ENCODE measurements at places on chromosomes 5 and 9. TPM values are rescaled to one million over a fixed set of nuclear protein-coding genes. Genes with fewer than 3 reads are reported as not detected.

CKMT2 gene
- not detected for total RNA-seq

GRCh38 chr5:10244342-10244944 is 5.2 kb downstream of the ATPSCKMT start:
- no peak for DNase-seq

DNA sequence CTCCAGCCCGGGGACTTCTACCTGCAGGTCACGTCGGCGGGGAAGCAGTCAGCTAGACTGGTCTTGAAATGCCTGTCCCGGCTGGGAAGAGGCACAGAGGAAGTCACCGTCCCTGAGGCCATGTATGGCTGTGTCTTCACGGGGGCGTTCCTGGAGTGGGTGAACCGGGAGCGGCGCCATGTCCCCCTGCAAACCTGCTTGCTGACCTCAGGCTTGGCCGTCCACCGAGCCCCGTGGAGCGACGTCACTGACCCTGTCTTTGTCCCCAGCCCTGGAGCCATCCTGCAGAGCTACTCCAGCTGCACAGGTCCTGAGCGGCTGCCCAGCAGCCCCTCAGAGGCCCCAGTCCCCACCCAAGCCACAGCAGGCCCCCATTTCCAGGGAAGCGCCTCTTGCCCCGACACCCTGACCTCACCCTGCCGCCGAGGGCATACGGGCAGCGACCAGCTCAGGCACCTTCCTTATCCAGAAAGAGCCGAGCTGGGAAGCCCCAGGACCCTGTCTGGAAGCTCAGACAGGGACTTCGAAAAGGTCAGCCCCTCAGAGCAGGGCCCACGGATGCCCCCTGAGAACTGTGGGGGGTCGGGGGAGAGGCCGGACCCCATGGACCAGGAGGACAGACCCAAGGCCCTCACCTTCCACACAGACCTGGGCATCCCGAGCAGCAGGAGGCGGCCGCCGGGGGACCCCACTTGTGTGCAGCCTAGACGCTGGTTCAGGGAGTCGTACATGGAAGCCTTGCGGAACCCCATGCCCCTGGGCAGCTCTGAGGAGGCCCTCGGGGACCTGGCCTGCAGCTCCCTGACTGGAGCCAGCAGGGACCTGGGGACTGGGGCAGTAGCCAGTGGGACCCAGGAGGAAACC is 47.8 kb downstream of the PLEKHG4B start:
- no peak for DNase-seq

ESM1 gene
- total RNA-seq: 0.36 TPM

GRCh38 chr9:92147852-92148180 is 32.6 kb upstream of the SPTLC1 start:
- DNase-seq: no peak

SPINK7 gene
- total RNA-seq: not detected

LHX6 gene
- total RNA-seq: not detected

GRCh38 chr5:109485030-109485429 is 75.3 kb upstream of the PJA2 start:
- no peak for DNase-seq

DNA sequence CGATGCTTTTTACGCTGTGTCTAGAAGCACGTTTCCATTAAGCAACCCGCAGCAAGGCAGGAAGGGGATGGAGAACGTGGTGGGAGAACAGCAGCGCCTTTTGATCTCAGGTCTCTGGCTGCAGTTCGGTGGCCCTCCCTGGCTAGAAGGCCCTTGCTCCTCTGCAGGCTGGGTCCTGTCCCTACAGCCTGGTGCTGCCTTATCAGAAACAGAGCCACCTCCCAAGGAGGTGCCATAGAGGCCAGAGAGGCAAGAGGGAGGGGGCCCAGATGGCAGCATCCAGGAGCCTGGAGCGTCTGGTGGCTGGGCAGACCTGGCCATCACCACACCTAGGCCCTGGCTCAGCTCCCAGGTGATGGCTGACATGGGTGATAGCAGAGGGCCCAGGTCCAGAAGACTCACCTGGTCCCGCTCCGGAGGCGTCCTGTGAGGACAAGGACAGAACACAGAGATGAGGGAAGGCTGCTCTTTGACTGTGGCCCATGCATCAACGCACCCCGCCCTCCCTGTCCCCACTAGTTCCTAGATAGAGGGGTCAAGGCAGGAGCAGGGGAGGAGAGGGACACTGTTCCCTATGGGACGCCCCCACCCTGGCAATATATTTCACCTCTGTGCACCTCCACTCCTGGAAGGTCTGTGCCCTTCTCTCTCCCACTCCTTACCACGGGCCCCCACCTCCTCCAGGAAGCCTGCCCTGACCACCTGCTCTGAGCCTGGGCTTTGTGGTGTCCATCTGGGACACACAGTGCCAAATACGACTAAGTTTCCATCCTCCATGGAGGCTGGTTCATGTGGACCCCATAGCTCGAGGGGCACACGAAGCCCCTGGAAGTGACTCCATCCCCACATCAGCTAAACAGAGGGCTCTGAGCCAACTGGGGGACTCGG is 41.6 kb upstream of the SARDH start:
- DNase-seq: no peak

Data from epithelial cell of proximal tubule (primary cell).